Activated gamma-delta T cell treated with anti-CD3 and anti-CD28 coated beads, Interleukin-2, amount 50 U/mL, for 16 hours (primary cell): ENCODE measurements at places on chromosomes 16 and 17.

DNA sequence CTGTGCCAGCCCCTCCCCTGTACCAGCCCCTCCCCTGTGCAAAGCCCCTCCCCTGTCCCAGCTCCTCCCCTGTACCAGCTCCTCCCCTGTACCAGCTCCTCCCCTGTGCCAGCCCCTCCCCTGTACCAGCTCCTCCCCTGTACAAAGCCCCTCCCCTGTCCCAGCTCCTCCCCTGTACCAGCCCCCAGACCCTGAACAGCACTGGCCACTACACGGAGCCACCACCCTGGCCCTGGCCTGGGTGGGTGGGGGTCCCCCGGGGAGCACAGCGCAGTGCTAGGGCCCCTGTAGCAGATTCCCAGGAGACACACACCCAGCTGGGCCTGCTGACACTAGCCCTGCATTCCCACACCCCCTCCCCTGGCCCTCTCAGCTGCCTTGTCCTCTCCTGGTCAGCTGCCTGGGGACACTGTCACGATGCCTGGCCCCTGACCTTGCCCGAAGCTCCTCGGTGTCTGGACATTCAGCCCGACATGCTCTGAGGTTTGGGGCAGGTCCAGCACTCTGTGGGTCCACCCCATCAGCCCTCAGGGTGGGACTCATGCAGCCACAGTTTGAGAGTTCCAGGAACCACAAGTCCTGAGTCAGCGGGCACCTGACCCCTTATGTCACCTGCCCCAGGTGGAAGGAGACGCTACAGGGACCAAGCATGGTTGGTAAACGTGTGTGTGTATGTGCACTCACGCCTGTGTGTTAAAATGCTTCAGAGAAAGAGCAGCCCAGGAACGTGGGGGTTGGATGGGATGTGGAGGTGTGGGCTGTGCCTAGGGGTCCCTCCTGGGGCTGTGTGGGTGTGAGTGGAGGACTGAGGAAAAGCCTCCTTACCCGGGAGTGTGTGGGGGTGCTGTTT lies 114.2 kb downstream of the METRNL start:
- DNase-seq: no peak

- DNase-seq: no peak
Measured at GRCh38 chr17:14737984-14738651, 437.2 kb downstream of the HS3ST3B1 start.

DNA sequence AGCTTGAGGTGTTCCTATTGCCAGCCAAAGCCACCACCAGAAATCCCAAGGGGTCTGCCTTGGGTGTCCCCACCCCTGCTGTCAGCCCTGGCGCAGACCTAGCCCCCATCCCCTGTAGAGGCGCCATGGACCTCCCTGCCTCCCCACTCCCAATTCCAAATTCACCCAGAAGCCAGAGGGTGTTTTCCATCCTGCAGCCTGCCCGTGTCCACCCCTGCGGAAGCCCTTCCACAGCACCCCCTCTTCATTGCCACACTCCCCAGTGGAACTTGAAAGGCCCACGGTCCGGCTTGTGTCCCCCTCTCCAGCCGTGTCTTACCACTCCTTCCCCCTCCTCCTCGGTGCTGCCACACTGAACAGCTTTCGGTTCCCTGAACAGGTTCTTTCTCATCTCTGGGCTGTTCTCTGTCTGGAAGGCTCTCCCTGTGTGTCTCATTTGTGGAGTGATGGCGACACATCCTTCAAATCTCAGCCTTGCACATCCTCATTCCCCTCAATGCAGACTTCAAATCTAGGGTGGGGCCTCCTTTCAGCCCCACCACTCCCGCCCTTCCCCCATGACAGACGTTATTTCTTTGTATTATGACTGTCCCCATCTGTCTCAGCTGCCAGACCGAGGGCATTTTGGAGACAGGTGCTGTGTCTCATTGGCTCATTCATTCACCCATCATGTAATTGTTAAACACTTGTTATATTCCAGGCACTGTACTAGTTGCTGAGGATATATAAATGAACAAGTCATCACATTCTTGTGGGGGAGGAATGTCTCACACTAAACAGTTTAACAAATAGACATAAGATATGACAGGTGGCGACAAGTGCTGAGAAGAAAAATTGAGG lies 36.3 kb downstream of the ADGRG5 start:
- no peak for DNase-seq

GRCh38 chr16:66713076-66713475 lies 16.5 kb upstream of the CMTM4 start:
- DNase-seq: no peak

DNA sequence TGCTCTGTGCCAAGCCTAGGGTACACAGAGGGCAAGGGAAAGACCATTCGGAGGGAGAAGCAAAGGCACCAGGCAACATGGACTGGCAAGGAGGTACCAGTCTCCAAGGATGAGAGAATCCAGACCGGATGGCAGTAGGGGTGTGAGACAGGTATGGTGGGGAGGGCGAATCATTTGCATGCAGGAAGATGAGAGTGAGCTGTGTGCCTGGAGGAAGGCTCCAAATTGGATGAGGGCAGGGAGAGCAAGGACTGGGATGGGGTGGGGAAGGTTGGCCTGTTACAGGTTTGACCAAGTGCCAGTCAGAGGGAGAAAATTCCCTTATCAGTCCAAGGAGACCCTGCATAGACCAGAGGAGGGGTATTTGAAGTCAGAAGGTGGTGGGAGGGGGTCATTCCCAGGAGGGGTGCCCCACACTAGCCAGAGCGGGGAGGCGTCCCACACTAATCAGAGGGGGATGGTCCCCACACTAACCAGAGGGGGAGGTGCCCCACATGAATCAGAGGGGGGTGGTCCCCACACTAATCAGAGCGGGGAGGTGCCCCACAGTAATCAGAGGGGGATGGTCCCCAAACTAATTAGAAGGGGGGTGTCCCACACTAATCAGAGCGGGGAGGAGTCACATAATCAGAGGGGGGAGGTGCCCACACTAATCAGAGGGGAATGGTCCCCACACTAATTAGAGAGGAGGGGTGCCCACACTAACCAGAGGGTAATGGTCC lies 737 bp downstream of the CANT1 start:
- DNase-seq: no peak

- DNase-seq: no peak
Measured at GRCh38 chr17:77600346-77600745, 358.2 kb upstream of the TNRC6C start.

DNA sequence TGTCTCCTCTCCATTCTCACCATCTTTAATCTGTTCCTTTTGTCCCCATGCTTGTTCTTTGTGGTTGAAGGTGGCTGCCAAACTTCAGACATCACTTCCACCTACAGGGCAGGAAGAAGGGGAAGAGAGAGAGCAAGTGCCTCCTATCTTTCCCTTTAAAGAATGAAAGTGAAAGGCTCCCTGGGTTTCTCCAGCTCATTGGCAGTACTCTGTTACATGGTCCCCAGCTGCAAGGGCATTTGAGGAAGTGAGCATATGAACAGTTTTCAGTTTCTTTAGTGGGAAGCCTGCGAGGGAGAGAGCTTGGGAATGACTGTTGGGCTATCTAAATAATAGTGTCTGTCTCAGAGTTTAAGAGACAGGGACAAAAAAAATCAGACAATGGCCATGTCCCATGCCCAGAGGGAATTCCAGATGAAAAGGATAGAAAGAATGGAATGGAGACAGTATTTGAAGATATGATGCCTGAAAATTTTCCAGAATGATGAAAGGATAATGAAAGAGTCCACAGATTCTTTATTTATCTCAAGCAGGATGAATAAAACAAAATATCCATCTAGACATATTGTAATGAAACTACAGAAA lies 159.9 kb downstream of the LGALS9B start:
- DNase-seq: no peak

- no peak for DNase-seq
Measured at GRCh38 chr17:74763565-74764387, 12.4 kb downstream of the NAT9 start.

DNA sequence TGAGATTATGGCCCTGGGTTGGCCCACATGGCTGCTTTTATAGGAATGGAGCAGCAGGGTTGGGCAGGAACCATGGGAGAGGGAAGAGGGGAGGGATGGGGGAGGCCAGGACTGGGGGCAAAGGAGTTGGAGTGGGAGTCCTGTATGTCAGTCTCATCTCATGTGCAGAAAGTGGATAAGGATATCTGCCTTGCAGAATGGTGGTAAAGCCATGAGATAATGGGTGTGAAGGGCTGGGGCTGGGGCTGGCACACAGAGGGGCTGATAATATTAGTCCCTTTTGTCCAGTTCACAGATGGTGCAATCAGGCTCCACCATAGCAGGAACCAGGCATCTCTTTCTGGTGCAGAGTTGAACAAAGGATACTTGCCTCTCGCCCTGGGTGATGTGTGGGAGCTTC lies 101.3 kb downstream of the MRM1 start:
- no peak for DNase-seq

DNA sequence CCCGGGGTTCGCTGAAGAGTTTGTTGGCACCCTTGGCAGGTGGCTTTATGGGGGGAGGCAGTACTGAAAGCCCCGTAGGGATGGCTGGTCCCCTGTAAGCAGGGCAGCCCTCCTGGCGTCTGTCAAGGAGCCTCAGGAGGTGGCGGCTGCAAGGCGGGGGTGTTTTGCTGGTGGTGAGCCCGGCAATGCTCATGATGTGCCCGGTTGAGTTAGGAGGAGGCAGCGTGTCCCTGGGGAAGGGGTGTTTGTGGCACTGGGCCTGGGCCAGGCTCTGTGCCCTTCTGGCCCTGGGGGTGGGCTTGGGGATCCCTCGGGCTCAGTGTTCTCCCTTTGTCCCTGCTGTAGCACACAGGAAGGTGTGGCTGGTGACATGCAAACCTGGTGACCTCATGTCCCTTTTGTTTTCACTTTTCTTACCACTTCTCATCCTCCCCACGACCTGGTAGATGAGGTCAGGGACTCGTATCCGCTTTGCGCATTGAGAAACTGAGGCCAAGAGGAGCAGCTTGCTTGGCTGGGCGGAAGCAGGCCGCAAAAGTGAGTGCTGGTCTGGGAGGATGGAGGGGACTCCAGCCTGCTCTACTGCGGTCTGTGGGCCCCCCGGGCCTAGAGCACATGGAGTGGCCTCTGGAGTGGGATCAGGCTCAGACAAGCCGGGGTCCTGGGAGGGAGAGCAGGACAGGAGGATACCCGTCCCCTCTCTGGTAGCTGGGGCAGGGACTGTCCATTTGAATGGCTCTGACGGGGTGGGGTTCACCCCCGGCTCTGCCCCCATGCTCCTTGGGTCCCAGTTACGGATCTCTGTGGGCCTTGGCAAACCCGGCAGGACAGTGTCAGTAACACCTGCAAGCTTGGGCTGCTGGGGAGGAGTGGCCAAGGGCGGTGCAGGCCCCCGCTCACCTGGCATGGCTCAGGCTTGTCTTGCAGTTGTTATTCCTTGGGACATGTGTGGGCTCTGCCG lies 2.2 kb downstream of the SNN start:
- no peak for DNase-seq

DNA sequence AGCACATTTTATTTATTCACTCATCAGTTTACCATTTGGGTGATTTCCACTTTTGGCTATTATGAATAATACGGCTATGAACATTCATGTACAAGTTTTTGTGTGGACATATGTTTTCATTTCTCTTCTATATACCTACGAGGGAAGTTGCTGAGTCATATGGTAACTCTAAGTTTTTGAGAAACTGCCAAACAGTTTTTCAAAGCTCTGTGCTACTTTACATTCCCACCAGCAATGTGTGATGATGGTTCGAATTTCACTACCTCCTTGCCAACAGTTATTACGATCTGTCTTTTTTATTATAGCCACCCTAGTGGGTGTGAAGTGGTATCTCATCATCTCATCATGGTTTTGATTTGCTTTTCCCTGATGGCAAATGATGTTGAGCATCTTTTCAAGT lies 63.7 kb upstream of the MRTFB start:
- DNase-seq: no peak

DNA sequence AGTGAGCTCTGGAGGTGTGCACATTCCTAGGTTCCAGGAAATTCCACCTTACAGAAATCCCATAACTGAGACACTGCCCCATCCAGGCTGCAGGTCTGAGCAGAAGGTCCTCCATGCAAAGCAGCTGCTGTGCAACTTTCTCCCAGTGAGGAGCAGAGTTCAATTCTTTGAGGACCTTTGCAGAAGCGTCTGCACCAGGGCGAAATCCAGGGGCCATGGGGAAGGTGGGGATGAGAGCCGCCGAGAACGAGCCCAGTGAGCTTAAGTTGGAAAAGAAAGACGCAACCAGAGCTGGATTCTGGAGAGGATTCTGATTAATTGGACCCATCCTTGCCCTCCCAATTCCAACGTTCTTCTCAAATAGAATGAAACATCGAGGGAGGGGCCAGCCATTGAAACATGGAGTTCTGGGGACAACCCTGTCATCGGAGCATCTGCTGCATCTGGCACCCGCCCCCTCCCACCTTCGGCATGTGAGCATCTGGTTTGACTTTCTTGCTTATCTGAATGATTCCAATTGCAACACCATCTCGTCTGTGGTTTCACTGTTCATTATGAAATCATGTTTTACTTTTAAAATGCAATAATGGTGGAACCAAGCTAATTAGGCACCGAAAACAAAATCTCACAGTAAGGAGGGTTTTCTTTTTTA lies 190.6 kb upstream of the FOXF1 start:
- DNase-seq: no peak

DNA sequence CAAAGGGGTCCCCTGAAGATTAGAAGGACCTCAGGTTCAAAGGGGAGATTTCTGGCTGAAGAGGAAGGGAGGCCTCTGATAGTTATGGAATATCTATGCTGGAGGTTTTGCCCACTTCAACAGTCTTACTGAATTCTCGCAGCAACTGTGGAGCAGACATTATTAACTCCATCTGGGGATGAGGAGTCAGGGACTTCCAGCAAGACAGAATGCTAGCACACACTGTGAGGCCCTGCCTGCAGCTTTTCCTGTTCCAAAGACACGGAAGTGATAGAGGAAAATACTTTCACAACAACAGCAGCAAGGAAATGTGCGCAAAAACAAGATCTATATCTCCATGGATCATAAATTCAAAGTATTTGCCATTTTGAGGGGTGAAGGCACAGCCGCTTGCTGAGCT lies 72.8 kb downstream of the RPH3AL start:
- DNase-seq: no peak

- DNase-seq: no peak
Measured at GRCh38 chr16:10629592-10629963, 49.2 kb upstream of the EMP2 start.

GRCh38 chr16:58318391-58318790 lies 23.6 kb upstream of the PRSS54 start:
- DNase-seq: no peak

GRCh38 chr16:14283786-14284185 lies 212.7 kb downstream of the MRTFB start:
- DNase-seq: no peak

DNA sequence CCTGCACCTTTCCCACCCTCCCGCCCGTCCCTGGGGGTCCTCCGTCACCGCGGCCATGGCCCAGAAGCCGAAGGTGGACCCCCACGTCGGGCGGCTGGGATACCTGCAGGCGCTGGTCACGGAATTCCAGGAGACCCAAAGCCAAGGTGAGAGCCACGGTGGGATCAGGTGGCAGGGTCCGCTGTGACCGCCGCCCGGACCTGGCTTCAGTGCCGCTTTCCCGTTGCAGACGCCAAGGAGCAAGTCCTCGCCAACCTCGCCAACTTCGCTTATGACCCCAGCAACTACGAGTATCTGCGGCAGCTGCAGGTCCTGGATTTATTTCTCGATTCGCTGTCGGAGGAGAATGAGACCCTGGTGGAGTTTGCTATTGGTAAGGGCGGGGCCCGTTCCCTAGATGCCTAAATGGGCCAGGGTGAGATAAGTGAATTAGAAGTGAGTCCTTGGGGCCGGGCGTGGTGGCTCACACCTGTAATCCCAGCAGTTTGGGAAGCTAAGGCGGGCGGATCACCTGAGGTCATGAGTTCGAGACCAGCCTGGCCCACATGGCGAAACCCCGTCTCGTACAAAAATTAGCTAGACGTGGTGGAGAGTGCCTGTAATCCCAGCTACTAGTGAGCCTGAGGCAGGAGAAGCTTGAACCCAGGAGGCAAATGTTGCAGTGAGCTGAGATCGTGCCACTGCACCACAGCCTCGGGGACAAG lies 617 bp downstream of the ARMC7 start:
- no peak for DNase-seq

GRCh38 chr17:63425483-63425882 lies 20.6 kb downstream of the CYB561 start:
- DNase-seq: peak; percentile 53
